ENCODE measurements at places on chromosomes 6 and 20.

- no peak for DNase-seq
Measured at GRCh38 chr6:138439546-138439945, 35.5 kb downstream of the HEBP2 start.

DNA sequence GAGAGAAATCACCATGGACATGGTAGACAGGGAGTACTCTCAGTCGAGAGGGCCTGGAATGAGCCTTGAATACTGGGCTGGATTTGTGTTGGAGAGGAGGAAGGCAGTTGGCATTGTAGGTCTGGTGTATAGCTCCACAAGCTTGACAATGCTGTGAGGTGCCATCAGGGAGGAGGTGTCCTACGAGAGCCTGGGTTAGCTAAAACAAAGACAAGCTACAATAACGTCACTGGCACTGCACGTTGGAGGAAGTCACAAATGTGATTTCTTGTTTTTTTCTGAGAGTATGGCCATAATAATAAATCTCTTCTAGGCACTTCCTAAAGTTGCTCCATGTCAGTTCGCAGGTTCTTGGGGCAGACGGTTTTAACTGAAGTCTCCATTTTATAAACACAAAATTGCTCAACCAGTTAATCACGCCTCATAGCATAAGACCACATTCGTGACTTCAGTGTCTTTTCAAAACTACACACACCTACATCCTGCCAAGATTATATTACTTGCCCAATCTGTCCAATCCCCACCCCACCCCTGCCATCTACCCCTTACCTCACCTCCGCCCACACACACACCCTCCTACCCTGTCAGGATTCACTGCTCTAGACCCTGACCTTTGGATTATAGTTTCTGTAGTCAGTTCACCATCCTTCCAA lies 4.4 kb upstream of the HLA-DMB start:
- DNase-seq = peak; percentile 35

DNA sequence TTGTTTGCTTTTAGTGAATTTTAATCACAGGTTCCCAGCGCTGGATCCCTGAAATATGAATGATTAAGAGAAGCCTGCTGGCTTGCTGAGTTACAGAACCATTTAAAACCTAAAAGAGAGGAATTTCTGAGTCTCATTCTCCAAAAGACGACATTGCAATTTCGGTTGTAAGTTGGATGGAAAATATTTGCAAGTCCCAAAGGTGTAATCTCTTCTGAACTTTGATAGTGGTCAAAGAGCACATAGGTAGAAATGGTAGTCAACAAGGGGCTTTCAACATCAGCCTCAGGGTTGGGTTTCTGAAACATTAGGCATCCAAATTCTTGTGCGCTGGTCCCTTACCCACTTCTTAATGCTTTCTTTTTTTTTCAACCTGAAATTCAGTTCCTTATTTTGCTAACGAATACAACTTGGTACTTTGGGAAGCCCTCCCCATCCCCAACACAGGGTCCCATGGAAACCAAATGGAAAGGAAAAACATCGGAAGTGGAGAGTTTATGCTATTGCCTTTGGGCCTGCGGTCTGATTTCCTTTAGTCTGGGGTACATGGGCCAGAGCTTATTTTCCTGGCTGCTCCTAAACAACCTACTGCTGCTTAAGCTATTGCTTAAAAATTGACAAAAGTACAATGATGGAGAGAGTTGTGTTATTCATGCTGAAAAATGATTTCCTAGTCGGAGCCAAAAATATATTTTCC lies 117.0 kb upstream of the KCNK16 start:
- no peak for DNase-seq

- DNase-seq = no peak
Measured at GRCh38 chr6:2242311-2242710, 3.1 kb downstream of the GMDS start.

DNA sequence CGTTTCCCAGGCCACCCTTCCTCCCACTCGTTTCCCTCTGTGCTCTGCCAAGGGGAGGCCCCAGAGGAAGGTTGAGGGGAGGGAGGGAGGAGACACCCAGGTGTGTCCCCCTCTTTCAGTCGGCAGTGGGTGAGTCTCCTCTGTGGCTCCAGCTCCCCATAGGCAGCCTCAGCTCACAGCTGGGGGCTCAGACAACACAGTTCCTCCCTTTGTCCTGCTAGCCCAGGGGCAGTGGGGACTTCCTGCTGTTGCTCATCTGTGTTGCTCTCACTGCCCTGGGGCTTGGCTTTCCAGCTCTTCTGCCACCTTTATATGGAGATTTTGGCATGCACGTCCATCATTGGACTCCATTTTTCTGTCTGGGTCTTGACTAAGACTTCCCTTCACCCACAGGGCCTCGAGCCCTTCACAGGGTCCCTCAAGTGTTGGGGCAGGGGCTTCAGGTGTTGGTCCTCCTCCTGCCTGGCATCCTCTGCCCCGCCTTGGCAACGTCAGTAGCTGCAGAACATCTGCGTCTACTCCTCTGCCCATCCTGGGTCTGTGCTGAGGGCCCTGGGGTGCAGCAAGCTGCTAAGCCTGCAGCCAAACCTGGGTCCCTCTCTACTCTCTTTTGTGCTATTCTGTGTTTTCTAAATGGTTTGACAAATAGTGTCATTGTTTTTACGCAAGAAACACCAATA lies 190.6 kb upstream of the PMEPA1 start:
- no peak for DNase-seq

- DNase-seq = no peak
Measured at GRCh38 chr20:57977141-57977540, 251.3 kb downstream of the ANKRD60 start.

DNA sequence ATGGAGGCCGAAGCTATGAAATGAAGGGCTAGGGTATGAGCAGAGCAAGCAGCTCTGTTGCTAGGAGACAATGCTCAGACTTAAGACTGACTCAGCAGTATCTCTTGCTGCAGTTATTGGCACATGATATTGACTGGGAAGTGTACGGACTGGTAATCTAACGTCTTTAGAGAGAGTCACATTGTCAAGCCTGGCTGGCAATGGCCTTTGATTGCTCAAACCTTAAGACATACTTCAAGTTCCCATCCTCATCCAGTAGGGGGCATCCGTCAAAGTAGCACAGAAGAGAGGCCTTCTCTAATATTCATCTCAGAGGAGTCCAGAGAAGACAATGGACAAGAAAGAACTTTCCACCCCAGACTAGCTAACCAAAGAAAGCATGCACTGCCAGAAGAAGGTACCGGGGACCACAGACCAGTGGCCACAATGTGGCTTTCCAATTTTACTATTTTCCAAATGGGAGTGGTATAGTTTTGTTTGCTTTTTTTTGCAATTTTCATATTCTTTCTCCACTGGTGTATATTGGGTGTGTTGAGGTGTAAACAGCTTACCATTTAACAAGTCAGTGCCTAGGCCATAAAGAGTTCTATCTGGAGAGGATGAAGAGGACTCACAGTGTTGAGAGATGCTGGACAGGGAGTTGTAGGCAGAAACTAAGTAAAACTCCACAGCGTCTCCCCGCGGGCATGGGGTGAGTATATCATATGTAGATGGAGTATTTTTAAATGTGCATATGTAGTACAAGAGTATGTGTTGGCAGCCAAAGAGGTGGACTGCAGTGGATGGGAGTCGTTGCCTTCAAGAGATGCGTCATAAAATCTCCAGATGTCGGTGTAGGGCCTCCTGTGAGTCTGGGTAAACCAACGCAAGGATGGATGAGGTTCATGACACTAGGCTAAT lies 36.7 kb downstream of the LRFN2 start:
- peak; percentile 6 for DNase-seq
